ENCODE measurements at places on chromosomes 5 and 9.

DNA sequence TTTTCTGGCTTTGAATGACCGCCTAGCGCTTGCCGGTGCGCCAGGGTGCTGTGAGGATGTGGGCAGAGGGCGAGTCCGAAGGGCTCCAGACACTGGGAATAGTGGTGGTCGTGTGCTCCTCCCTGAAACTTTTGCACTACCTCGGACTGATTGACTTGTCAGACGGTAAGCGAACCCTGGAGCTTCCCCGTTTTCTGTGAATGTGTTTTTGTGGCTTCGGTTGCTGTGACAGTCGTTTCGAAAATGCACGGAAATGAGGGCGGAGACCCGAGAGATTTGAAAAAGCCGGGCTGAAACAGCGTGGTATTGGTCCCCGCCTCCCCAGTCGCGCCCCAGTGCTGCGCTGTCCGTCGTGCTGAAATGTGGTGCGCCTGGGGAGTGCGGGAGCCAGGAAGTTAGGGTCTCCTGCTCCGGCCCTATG lies 102.5 kb upstream of the GABRP start:
- DNase-seq = no peak

DNA sequence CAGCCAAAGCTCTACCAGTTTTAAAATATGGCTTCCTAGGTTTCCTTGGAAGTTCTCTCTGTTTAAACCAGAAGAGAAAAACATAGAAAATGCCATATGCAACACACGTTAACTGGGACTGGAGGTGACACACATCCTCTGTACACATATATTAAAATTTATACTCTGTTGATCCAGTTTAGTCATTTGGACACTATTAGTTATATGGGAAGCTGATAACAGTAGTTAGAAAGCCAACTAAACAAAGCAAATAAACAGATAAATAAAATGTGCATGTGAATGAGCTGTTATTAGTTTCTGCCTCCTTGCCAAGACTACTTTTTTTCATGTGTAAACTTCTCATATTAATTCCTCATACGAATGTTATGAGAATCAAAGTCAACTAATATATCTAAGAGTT lies 1249.2 kb upstream of the CDH6 start:
- no peak for DNase-seq

DNA sequence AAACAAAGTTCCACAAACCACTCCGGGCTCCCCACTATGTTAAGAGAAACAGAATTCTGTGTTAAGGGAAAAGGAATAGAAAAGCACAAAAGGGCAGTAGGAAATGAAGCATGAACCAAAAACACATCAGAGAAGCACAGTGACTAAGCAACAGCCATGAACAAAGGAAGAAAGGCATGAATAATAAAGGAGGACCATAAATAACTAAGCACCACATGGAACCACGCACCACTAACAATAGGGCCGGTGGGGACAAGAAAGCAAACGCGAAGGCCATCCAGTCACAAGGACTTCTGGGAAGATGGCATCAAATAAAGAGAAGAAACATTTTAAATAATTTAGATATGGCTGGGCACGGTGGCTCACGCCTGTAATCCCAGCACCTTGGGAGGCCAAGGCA lies 18.0 kb downstream of the PRUNE2 start:
- DNase-seq = no peak

DNA sequence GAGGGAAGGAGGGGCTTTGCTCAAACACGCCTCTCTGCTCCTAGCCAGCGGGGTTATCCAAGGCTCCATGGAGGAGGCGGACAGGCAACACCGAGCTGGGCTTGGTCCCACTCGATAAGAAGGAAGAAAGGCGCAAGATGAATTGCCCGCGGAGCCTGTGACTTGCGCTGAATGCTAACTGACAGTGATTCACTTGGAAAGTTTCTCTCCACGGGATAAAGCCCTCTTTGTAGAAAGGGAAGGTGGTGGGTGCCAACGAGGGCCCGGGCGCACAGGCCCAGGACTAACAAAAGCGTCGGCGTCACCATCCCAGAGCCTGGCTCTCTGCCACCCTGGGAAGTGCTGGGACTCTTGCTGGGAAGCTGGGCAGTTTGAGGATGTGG lies 76.0 kb downstream of the VAV2 start:
- no peak for DNase-seq

- no peak for DNase-seq
Observed at GRCh38 chr9:124803911-124804310, 27.0 kb downstream of the OLFML2A start.

DNA sequence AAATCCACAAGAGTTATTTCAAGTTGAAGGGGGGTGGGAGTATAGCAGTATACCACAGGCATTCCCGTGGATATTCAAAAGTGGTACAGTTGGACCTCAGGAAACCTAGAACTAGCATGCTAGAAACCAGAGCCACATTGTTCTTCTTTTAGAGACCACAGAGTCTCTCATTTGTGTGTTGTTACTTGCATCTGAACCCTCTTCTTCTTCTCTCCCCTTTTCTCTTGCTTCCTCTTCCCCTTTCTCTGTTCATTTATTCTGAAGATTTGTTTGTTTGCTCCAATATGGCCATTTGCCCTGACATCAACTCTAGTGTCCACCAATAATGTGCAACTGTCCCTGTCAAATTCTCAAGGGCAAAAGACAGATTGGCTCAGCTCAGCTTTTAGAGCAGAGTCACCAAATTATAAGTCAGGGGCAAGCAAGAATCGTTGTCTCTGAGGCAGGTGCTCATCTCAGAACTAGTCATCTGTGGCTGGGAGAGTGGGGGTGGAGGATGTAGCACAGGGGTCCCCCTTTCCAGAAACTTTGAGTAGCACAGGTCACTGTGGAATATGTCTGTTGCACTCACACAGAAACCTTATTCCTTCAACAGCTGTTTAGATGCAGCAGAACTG lies 321.1 kb downstream of the ARRDC3 start:
- no peak for DNase-seq

- DNase-seq = no peak
Observed at GRCh38 chr9:126295082-126295477, 31.5 kb upstream of the MVB12B start.

DNA sequence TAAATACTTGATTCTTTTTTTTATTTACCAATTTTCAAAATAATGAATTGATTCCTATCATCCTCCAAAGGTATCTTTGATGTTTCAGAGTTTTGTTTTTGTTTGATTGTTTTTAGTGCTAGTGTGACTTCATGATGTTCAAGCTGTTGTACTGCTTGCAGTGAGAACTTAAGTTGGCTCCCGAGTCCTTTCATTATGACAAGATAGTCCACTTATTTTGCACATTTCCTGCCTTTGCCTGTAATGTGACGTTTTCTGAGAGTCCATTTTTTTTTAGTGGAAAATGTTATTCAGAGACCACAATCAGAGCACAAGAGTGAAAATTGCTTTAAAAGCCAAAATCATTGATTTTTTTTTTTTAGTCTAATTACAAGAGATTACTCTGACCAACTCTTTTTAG lies 60.1 kb upstream of the FCHO2 start:
- no peak for DNase-seq

DNA sequence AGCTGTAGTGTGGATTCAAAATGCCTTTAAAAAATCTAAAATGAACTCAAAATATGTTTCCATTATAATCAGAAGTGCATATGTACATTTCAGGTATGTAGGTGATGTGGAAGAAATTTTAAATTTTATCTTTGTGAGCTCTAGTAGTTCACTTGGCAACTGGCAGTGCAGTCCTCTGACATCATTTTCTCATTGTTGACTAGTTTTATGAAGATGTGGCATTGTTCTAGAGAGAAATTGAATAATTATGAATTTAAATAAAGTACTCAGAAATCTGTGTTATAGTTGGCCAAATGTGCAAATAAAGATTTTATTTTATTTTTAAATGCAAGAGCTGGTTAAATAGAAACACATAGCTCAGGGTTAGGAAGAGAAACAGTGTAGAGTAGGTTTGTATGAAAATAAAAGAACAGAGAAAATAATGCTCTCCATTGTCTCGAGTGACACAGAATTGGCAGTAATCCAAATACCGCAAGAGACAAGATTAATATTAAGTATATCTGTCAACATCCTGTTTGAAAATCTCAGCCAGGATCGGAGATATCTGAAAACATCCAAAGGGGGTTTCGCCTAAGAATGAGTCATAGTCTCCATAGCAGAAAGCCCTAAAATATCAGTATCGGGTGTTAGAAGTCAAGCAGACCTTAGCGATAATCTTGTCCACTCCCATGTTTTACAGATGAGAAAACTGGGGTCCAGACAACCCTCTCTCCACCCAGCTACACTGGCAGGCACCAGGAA lies 189.4 kb downstream of the CCDC192 start:
- no peak for DNase-seq

DNA sequence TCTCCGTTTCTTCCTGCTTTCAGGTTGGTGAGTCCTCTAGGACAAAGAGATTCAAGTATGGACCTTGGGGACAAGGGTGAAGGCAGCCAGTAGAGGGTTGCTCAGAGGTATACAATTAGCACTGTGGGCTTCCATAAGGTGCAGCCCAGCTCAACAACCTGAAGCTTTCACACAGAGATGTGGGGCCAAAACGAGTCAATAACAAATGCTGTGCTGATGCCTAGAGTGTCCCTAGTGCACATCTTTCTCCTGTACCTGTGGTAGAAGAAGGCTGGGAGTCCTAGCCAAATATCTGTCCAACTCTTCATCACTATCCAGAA lies 20.7 kb upstream of the MLANA start:
- DNase-seq = no peak

DNA sequence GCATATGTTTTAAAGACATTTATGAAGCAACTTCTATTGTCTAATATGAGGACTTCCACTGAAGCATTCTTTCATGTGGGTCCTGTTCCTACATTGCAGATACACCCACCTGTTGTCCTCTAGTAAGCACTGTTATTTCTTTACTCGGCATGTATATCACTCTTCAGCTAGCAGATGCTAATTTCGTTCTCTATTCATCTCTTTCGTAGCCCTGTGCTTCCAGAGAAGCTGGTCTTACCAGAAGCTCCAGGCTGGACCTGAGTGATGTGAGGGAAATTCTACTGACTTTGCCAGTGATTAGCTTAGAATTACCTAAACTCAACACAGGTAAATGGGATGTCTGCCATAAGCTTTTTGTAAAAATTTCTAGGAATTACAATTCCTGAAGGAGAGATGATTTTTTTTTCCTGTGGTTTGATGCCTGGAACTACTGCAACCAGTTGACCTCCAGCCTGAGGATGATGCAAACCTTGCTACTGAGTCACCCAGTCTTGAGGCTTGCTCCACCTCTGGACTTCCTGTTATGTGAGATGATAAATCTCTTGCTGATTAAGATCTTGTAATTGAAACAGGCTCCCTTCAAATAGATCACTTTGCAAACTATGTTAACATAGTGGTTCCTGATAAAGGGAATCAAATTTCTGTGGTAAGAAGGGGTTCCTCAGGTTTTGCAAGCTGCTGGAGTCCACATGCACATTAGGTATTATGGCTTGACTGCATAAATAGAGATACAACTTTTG lies 52.2 kb upstream of the SPINK5 start:
- no peak for DNase-seq

- DNase-seq = no peak
Observed at GRCh38 chr5:14244721-14245120, 101.6 kb downstream of the TRIO start.

DNA sequence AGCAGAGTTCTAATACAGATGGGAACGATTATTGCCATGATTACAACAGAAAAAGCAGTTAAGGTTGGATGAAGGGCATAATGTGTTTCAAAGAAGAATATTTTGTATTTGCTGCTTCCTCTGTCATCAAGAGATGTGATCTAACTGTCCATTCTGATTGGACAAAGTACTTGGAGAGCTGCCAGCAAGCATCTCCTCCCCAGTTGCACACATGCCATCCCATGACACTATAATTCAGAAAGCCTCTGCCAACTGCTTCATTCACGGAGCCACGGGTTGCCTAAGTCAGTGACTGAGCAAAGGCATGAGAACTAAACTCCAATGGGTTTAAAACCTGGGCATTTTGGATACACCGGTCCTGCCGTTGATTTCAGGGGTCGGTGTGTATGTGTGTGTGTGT lies 253.8 kb downstream of the CRB2 start:
- DNase-seq = no peak
